ENCODE measurements at places on chromosomes 4 and X.

DNA sequence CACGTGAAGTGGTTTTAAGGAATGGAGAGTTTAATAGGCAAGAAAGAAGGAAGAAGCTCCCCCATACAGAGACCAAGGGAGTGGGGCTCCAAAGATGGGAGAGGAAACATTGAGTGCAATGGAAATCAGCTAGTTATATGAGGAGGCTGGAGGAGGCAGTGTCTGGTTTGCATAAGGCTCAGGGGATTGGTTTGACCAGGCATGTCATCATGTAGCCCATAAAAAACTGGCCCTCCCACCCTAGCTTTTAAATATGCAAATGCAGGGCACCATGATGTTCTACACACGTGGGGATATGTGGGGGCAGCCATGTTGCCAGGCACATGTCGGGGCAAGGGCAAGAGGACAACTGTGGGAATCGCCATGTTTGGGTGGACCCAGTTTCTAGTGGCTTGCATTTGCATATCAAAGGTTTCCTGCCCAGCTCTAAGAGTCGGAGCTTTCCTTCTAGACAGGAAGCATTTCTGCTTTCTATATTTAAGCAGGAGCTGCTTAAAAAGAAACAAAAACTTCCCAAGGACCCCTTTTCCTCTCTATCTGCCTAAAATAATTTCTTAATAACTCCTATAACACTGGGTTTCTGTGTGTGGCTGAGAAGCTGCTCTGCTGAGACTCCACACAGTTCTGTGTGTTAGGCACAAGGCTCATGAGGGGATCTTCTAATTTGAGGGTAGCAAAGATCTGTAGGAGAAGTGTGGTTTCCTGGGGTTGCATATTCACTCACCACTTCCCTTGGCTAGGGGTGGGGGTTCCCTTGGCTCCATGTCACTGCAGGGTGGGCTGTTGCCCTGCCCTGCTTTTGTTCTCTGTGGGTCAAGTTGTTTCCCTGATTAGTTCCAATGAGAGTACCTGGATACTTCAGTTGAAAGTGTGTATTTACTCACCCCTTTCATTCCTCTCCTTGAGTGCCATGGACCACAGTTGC lies 113.5 kb downstream of the VSIG4 start:
- peak; percentile 46 for DNase-seq

DNA sequence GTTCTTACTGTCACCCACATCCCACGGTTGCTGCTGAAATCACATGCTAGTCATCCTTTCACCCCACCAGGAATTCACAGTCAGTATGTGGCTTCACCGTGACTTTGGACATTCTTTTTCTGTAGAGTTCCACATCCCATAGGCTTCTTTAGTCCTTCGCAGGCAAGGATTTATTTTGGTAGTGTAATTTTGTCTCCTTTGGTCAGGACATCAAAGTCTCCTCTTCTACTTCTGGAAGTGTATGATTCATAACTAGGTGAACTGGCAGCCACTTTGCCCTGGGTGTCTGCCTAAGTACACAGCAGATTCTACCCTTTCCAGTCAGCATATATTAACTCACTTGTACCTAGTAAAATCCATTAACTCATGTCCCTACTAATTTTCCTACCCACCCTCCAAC lies 38.3 kb upstream of the MMAA start:
- DNase-seq, result no peak

DNA sequence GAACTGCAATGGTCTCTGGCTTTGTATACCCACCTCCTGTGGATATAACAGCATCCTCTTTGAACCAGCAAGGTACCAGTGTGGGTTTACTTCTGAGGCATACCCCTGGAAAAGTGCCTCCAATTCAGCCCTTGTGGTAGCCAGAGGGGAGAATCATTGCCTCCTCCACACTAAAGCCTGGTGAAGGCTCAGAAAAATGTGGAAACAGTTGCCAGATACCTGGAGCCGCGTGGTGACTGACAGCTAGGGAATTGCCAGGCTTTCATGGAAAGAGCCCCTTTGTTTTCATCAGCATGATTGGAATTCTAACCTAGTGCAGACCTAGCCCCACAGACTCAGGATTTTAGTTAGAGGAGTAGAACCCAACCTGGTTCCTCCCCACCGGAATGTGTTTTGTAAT lies 168.6 kb upstream of the KLF3 start:
- DNase-seq, result no peak

GRCh38 chrX:22320236-22320873 lies 47.6 kb downstream of the CBLL2 start:
- DNase-seq, result no peak

- DNase-seq, result peak; percentile 70
Measured at GRCh38 chr4:83589279-83589678, 53.4 kb downstream of the GPAT3 start.

DNA sequence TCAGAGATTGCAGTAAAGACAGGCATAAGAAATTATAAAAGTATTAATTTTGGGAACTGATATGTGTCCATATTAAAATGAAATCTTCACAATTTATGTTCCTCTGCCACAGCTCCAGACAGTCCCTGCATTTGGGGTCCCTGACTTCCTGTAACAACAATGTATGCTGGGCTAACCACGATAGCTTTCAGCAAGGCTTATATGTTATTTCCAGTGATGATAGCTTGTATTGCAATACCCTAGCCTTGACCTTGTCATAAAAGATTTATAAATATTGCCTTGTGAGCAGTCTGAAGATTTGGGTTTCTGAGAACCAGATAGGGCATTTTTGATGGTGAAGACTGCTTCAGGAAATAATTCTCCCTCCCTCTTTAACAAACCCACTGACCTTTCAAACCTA lies 129.5 kb downstream of the PCDH10 start:
- no peak for DNase-seq

GRCh38 chr4:3703343-3703676 lies 62.9 kb upstream of the ADRA2C start:
- no peak for DNase-seq

DNA sequence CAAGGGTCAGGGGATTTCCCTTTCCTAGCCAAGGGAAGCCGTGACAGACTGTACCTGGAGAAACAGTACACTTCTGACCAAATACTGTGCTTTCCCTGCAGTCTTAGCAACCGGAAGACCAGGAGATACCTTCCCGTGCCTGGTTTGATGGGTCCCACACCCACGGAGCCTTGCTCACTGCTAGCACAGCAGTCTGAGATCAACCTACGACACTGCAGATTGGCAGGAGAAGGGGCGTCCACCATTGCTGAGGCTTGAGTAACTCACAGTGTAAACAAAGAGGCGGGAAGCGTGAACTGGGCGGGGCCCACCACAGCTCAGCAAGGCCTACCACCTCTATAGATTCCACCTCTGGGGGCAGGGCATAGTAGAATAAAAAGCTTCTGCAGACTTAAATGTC lies 48.7 kb upstream of the SRD5A3 start:
- no peak for DNase-seq

- no peak for DNase-seq
Measured at GRCh38 chrX:25296850-25297249, 281.1 kb upstream of the ARX start.

- DNase-seq, result no peak
Measured at GRCh38 chr4:188032170-188032569, 36.6 kb downstream of the ZFP42 start.

- peak; percentile 39 for DNase-seq
Measured at GRCh38 chrX:72021975-72022374, 109.7 kb downstream of the RTL5 start.

DNA sequence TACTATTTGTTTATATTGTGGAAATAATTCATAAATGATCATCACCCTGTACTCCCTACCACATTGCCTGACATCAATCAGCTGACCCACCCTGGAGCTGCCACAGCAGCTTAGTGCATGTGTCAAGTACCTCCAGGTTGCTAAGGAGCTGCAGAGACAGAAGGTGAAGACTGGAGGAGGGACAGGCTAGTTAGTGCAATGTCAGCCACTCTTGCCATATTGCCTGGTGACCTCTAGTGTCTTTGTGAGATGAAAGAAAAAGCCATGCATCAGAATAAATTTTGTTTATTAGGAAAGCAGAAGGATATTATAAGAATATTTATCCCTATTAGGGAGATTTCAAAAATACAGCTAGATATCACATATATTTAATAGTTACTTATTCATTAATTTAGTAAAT lies 243.9 kb upstream of the FAT4 start:
- no peak for DNase-seq

DNA sequence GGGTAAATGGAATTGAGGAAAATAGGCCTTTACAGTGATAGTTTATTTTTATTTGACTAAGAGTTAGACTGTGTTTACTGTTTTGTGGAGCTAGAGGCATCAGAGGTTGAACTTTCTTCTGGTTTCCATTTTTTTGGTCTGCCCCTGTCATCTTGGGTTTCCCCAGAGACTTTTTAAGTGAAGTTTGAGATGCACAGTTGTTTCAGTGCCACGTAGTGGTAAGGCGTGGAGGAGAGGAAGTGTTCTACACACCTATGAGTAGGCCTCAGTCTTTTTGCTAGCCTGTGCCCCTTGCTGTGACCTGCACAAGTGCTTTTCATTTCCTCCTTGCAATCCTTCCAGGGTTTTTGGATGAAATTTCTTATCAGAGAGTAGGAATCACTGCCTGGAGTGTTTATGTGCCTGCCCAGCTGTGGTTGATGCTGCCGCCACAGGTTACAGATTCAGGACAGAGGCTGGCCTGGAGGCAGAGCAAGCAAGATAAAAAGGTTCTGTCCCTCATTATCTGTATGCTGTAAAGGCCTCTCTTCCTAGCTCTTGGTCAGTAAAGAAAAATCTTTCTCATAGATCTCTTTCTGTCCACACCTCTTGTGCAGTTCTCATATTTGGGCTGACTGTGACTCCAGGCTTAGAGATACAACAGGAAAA lies 12.5 kb upstream of the HSFX4 start:
- no peak for DNase-seq

- no peak for DNase-seq
Measured at GRCh38 chr4:13849778-13850177, 222.3 kb upstream of the BOD1L1 start.

DNA sequence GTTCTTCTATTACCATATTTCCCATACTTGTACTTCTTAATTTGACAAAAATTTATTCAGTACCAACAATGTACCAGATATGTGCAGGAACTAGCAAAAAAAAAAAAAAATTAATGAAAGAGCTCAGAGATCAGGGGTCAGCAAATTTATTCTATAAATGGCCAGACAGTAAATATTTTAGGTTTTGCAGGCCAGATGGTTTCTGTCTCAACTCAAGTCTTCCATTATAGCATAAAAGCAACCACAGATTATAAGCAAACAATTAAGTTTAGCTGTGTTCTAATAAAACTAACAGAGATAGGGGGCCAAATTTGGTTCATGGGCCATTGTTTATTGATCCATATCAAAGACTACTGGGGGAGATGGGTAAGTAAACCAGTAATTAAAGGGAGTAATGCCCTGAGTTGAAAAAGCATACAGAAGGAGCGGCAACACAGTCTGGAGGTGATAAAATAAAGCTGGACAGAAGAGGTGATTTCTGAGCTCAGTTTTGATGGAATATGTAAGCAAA lies 19.3 kb downstream of the NEK1 start:
- DNase-seq, result no peak

DNA sequence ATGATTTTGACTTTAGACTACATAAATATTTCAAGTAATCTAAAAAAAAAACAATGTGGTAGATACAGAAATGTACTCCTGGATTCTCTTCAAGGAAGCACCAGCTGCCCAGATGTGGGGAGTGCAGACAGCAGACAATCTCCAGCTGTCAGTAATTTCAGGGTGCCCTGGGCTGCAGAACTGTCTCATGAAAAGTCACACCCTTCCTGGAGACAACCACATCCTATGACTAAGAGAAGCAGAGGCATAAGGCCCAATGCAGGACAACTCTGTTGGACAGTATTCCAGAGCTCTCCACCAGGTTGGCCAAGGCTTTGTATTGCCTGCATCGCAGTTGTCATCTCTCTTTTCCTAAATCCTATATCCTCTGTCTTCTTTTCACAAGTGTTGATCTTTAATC lies 34.4 kb upstream of the BLTP1 start:
- peak; percentile 61 for DNase-seq

DNA sequence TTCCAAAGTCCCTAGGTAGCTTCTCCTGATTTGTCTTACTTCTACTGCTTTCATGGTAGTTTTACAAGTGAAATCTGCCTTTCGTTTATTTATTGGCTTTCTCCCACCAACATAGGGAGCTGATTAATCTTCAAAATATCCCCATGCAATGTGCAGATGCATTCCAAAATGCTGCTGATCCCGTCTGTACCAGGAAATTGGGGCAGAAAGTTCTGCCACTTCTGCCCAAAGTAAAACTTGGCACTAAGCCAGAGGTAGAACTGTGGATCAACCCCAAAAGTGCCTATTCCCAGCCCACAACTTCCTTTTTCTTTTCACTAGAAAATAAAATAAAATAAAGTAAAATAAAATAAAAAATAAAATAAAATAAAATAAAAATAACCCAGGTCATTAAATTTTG lies 47.3 kb upstream of the PPARGC1A start:
- no peak for DNase-seq

DNA sequence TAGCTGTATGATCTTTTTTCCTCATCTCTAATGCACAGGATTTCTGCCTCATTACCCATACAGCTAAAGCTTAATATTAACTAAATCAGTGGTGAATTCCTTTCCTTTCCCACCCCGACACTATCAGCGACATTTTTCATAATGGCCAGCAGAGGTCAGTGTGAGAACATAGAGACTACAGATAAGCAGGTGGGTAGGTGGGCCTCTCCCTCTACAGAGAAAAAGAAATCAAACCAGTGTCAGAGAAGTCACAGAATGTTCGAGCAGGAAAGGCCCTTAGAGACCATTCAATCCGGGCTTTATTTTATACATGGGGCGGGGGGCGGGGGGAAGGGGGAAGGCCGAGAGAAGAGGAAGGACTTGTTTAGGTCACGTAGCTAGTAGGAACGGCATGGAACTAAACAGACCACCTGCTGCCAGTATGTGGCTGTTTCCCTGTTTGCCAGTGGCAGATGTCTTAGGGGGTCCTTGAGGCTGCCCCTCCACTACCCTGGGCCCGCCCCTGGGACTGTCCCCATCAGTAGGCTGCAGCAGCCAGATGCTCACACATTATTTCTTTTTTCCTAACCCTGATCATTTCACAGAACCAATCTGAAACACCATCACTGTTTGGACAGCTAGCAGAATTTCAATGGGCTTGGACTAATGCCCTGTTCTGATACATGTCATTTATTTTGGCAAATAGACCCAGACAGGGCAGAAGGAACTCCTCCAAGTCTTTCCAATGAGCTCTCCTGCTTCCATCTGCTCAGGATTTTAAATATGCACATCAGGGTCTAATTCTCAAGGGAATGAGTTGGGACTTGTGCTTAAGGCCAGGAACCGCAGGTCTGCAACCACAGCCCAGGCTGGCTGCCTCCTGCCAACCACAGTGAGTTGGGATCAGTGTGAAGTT lies 133.4 kb downstream of the ATG4A start:
- DNase-seq, result peak; percentile 33

DNA sequence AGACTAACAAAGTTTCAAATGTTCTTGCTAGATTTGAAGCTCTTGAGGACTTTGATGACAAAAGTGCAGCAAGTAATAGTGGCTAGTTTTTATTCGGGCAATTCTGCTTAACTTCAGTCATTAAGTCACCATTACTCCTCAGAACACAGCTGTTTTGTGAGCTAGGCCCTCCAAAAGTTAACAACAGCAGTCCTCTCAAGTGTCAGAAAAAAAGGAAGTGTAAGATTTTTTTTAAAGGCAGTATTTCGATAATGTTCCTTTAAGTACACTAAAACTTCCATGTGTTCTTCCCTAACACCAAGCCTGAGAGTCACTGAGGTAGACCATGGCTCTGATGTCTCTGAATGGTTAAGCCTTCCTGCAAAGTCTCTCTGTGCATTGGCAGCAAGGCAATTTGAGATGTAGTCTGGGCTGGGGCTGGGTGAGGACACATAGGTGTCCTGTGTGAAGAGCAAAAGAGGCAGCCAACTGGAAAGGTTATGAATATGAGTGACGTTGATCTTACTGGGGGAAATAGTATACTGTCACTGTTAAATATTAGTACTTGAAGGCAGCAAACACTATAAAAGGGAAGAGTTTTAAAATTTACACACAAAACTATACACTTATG lies 174.0 kb upstream of the MAP3K15 start:
- no peak for DNase-seq

- DNase-seq, result no peak
Measured at GRCh38 chr4:25879587-25879986, 16.8 kb upstream of the SEL1L3 start.
